ENCODE measurements at places on chromosomes 5 and 9. TPM values are rescaled to one million over a fixed set of nuclear protein-coding genes. Genes with fewer than 3 reads are reported as not detected.

- DNase-seq: no peak
These were observed 383.5 kb downstream of the GLIS3 start for GRCh38 chr9:3916411-3916810.

GRCh38 chr5:168578006-168578405, 1.2 kb downstream of the PANK3 start:
- DNase-seq: no peak

GRCh38 chr9:94687451-94687850, 39.0 kb upstream of the AOPEP start:
- DNase-seq: no peak

DNA sequence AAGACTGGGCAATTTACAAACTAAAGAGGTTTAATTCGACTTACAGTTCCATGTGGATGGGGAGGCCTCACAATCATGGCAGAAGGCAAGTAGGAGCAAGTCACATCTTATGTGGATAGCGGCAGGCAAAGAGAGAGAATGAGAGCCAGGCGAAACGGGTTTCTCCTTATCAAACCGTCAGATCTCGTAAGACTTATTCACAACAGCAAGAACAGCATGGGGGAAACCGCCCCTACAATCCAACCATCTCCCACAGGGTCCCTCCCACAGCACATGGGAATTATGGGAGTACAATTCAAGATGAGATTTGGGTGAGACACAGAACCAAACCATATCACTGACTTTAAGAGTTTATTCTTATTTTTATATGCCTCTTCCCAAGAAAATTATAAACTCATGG, 60.3 kb downstream of the RFK start:
- no peak for DNase-seq

DNA sequence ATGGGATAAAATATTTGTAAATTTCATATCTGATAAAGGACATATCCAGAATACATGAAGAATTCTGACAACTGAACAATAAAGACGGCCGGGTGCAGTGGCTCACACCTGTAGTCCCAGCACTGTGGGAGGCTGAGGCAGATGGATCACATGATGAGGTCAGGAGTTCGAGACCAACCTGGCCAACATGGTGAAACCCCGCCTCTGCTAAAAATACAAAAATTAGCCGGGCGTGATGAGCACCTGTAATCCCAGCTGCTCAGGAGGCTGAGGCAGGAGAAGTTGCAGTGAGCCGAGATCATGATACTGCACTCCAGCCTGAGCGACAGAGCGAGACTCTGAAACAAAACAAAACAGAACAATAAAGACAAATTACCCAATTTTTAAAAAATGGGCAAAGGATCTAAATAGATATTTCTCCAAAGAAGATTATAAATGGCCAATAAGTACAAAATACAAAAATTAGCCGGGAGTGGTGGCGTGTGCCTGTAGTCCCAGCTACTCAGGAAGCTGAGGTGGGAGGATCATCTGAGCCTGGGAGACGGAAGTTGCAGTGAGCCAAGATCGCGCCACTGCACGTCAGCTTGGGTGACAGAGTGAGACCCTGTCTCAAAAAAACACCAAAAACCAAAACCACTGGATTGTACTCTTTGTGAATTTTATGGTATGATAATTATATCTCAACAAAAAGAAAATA, 9.6 kb upstream of the NSD1 start:
- no peak for DNase-seq

Gene CDKN2A
- total RNA-seq: 1.2 TPM

DNA sequence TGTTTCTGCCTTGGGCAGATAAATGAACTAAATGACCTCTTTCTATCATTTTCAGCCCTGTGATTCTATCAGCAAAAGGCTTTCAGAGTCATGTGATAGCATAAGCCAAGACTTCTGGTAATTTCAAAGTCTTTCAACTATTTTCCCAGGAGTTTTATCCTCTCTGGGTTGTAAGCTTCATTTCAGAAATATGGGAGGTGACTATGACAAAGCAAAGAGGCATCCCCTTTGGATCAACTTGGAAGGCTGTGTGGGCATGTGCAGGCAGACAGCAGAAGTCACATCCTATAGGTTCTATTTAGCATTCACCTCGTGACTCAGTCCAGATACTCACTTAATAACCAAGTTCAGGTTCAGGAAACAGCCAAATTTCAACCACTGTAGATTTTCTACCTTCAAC, 149.0 kb upstream of the FST start:
- DNase-seq: no peak

DNA sequence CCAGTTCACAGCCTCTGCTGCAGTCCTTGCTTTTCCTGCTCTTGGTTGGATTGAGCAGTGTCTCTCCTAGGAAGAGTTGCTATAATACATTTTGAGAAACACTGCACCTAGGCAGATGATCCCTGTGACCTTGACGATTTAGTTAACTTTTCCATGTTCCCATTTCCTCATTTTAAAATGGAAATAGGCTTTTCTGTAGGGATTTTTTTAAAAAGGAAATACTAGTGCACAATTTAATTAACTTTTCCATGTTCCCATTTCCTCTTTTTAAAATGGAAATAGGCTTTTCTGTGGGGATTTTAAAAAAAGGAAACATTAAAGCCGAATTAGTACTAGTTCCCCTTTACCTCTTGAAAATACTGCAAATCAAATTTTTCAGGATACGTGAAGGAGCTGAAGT, 4.7 kb downstream of the ATP6V0E1 start:
- no peak for DNase-seq

- DNase-seq: no peak
These were observed 659.8 kb upstream of the MEF2C start for GRCh38 chr5:89542736-89543135.

- DNase-seq: no peak
These were observed 42.1 kb downstream of the CLINT1 start for GRCh38 chr5:157816682-157817386.

GRCh38 chr9:81423589-81424326, 265.6 kb downstream of the TLE1 start:
- no peak for DNase-seq

GRCh38 chr5:168816661-168817060, 237.5 kb upstream of the PANK3 start:
- DNase-seq: no peak

DNA sequence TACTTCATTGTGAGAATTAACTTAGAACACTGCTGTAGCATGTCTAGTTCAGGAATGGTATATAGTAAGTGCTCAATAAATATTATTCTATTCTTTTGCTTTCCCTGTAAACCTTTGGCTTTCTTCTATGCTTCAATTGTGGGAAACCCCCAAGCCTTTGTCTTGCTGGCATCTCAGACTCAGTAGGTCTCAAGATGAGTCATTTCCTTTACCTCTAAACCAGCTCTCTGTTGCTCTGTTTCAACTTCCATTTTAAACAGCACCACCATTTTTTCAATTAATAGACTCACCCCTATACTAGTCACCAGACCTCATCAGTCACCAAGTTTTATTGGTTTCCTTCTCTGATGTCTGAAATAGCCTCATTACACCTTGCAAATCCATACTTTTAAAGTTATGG, 43.5 kb downstream of the DMAC1 start:
- no peak for DNase-seq

Gene TRIM41
- 33.0 TPM for total RNA-seq

- no peak for DNase-seq
These were observed 39.4 kb downstream of the LURAP1L start for GRCh38 chr9:12813960-12814876.

Gene CKMT2
- 1,231 TPM for total RNA-seq

GRCh38 chr9:114592356-114592755, 4.8 kb downstream of the ATP6V1G1 start:
- DNase-seq: no peak

DNA sequence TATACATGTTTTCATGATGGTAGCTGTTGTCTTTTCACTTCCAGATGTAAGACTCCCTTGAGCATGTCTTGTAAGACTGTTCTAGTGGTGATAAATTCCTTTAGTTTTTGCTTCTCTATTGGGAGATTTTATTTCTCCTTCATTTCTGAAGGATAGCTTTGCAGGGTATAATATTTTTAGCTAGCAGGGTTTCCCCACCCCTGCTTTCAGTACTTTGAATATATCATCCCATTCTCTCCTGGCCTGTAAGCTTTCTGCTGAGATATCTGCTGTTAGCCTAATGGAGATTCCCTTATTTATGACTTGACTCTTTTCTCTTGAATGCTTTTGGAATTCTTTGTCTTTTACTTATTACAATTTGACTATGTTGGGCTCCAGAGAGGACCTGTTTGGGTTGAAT, 211.0 kb downstream of the GDNF start:
- no peak for DNase-seq

DNA sequence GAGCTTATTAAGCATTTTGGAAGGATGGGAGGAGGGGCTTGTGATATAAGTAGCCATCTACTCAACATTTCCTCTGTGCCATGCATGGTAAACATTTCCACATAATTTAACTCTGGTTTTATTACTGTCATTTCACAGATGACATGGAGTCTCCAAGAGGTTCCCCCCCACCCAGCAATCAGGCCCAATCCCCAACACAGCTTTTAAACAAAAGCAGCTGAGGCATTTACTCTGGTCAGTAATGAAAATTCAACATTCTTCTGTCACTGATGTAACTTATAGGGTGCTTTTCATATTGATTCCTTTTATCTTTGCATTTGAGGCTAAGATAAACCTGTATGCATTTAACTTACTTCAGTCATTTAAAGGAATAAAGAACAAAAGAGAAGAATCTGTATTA, 128.1 kb downstream of the COL23A1 start:
- no peak for DNase-seq

Gene TARS1
- total RNA-seq: 58.7 TPM

- DNase-seq: no peak
These were observed 37.4 kb upstream of the DAB2 start for GRCh38 chr5:39462211-39462610.

GRCh38 chr9:27384262-27385014, 87.5 kb upstream of the EQTN start:
- DNase-seq: no peak

Gene SWI5
- total RNA-seq: 17.7 TPM

DNA sequence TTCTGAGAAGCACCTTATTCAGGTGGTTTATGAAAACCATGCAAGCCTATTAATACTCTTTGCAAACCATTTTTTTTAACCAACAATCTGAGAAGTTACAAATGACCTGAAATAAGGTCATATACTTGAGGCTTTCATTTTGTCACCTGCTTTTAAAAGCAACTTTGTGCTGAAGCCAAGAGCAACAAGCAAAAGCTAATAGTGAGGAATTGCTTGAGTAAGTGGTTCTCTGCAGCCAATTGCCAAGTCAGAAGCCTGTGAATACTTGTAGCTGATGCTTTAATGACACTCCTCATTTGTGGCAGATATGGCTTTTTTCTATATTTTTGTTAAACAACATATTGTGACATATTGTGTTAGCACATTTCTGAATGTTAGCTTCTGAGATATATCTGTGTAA, 126.7 kb upstream of the ZNF608 start:
- DNase-seq: no peak

DNA sequence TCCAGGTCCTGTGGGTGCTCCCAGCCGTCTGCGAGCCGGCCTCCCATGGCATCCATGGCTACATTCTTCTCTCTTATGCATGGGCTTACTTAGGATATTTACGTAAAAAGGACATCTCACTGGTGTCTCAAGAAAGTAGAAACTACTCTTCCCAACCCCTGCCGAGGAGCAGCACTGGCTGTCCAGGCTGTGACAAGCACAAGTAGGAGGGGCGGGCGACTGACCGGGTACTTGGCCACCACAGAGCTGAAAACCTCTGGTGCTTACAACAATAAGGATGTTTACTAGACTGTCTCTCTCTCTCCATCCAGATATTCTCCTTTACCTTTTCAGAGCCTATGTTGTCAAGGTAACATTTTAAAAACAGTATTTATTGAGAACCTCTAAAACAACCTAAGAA, 56.3 kb upstream of the TBC1D9B start:
- no peak for DNase-seq

Gene FAM193B
- 25.4 TPM for total RNA-seq

Gene SLC34A3
- not detected for total RNA-seq

- no peak for DNase-seq
These were observed 13.5 kb downstream of the IL12B start for GRCh38 chr5:159316519-159317383.

Gene CCNO
- total RNA-seq: 0.22 TPM

GRCh38 chr9:131254626-131255025, 21.7 kb downstream of the FAM78A start:
- DNase-seq: no peak

DNA sequence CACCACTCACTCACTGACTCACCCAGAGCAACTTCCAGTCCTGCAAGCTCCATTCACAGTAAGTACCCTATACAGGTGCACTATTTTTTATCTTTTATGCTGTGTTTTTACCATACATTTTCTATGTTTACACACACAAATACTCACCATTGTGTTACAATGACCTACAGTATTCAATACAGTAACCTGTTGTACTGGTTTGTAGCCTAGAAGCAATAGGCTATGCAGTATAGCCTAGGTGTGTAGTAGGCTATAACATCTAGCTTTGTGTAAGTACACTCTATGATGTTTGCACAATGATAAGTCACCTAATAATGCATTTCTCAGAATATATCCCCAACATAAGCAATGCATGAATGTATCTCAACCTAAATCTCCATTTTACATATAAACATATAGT, 541.1 kb downstream of the NR2F1-AS1 start:
- DNase-seq: no peak

DNA sequence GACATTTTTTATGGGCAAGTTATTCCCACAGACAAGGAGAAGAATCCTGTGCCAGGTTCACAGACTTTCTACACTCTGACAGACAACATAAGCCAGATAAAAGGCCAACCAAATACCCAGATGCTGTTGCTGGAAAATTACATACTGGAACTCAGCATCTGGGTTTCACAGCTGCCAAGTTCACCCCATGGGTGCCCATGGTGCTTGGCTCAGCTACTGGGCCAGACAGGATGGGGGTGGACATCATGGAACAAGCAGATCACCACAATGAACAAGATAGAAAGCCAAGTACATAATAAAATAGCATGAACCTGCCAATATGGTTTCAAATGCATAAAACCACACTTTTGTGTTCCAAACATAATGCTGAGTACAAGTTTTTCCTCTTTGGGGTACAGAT, 999.8 kb downstream of the NR2F1-AS1 start:
- no peak for DNase-seq

DNA sequence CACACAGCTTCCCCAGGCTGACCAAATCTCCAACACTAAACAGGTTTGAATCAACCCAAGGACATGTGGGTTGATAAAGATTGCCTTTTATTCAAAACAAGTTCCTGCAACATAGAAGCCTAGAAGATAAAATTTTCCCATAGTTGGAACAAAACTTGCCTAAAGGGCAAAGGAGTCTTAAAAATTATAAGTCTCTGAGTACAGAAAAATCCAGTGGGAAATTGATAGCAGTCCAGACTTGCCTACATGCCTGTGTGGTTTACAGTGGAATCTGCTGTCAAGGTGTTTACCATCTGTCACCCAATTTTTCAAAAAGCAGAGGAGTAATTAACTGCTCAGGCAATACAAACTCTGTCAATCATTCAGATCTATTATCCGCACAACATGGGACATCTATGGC, 168.2 kb downstream of the PPP2R2B start:
- DNase-seq: no peak

Gene RGMB
- total RNA-seq: 14.4 TPM

- DNase-seq: no peak
These were observed 279.9 kb downstream of the ENC1 start for GRCh38 chr5:74360535-74361210.

Gene SOX30
- 0.13 TPM for total RNA-seq

Data from cardiac septum (tissue), 1 donor.